ENCODE measurements at places on chromosomes 11 and 22. TPM values are rescaled to one million over a fixed set of nuclear protein-coding genes. Genes with fewer than 3 reads are reported as not detected.

DNA sequence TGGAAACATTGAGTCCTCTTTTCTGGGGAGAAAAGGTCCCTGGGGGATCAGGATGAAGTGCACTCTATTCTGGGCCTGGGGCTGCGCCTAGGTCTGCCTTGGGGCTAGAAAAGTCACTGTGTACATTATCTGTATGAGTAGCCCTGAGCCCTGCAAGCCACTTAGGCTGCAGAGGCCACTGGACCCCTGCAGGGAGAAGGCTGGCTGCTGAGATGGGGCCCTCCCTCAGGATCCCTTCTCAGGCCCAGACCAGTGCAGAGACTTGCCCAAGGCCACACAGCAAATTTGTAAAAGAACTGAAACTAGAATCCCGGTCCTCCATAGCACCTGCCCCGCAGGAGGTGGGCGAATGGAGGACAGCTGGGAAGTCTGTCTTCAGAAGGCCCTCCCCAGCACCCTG is 26.8 kb upstream of the HMOX1 start:
- H3K27me3 ChIP-seq = no peaks in the 10 kb centered on the region
- H3K27ac ChIP-seq = no peak overlapping the region
- peaks cover 26% of the 10 kb centered on the region for H3K4me1 ChIP-seq
- H3K4me3 ChIP-seq = no peak overlapping the region

DNA sequence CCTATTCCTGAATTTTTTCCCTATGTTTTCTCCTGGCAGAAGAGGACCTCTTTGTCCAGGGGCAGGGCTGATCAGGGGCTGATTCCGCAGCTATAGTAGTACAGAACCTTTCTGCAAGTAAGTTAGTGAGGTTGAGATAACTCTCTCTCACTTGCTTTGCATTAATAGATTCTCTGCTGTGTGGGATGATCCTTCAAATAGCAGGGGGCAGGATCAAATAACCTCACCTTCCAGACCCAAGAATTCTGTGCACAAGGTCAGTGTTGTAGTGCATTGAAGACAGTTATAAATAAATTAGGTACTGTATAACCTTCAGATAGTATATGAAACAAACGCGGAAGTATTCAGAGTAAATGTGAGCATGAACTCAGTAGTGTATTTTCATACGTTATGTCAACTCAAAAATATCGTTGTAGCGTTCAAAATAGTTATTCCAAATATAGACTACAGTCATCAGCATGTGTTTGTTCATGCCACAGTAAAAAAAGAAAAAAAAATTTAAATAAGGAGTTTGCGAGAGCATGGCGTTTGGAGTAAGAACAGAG is 278 bp downstream of the MMP26 start:
- H3K27ac ChIP-seq = no peak overlapping the region
- H3K4me3 ChIP-seq = no peak overlapping the region
- H3K27me3 ChIP-seq = no peaks in the 10 kb centered on the region
- no peaks in the 10 kb centered on the region for H3K4me1 ChIP-seq
- H3K36me3 ChIP-seq = no peaks in the 10 kb centered on the region
- DNase-seq = peak; percentile 21

DNA sequence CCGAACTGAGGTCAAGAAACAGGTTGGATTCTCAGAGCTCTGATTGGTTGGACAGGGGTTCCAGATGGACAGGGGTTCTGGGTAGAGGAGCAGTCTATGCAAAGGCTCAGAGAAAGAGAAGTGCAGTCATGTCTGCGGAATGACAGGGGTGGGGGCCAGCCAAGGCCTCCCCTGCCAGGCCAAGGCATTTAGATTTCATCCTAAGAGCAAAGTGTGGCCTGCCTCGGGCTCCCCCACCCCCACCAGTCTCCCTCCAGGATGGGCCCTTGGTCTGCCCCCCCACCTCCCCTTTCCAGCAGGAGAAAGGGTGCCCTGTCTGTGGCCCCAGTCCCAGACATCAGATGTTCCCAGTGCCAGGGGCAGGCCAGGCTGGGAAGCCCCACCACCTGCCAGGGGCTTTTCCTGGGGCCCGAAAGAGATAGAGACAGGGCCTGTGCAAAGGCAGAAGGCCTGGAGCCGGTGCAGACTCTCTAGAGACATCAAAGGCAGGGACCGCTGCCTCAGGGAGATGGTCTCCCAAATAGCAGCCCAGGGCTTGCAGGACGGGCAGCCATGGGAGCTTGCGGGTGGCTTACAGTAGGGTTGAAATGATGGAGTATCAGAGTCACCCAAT is 9.4 kb downstream of the SUSD2 start:
- no peak overlapping the region for H3K27ac ChIP-seq
- peaks cover 12% of the 10 kb centered on the region for H3K4me1 ChIP-seq
- H3K27me3 ChIP-seq = no peaks in the 10 kb centered on the region
- DNase-seq = peak; percentile 82
- no peak overlapping the region for H3K4me3 ChIP-seq

GRCh38 chr11:73759610-73760134 is 1.2 kb downstream of the RAB6A start:
- peak; percentile 82 for DNase-seq
- no peaks in the 10 kb centered on the region for H3K36me3 ChIP-seq
- H3K27ac ChIP-seq = peak overlapping the region; percentile 81
- peaks cover 12% of the 10 kb centered on the region for H3K4me1 ChIP-seq
- H3K27me3 ChIP-seq = no peaks in the 10 kb centered on the region

DNA sequence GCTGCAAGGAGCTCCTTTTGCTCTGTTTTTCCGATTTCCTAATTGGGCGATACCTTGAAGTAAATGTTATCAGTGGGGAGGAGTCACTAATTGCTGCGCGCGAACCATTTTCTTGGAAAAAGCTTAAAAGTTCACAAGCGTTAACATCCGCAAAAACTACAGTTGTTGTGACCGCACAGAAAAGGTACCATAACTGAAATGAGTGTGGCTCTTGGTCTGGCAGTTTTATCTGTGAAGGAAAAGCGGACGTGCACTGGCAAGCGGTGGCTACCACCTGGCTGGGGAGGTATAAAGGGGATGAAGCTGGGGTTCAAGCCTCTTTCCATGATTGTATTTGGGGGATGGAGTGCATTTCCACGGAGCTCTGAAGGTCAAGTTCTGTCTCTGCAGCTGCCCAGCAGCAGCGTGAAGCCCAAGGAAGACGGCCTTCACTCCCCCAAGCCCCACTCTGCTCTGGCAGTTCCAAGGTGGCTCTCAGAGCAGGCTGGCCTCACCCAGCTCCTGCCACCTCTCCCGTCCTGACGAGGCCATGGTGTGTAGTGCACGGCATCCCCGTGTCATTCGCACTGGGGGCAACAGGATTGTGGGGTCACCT is 27.5 kb downstream of the MOV10L1 start:
- peaks cover 12% of the 10 kb centered on the region for H3K27me3 ChIP-seq
- H3K4me3 ChIP-seq = no peak overlapping the region
- no peak for DNase-seq
- no peaks in the 10 kb centered on the region for H3K36me3 ChIP-seq

The TSGA10IP gene
- not detected for total RNA-seq
